Forelimb muscle (tissue), 1 donor: ENCODE measurements at places on chromosomes 3 and 15. TPM values are rescaled to one million over a fixed set of nuclear protein-coding genes. Genes with fewer than 3 reads are reported as not detected.

DNA sequence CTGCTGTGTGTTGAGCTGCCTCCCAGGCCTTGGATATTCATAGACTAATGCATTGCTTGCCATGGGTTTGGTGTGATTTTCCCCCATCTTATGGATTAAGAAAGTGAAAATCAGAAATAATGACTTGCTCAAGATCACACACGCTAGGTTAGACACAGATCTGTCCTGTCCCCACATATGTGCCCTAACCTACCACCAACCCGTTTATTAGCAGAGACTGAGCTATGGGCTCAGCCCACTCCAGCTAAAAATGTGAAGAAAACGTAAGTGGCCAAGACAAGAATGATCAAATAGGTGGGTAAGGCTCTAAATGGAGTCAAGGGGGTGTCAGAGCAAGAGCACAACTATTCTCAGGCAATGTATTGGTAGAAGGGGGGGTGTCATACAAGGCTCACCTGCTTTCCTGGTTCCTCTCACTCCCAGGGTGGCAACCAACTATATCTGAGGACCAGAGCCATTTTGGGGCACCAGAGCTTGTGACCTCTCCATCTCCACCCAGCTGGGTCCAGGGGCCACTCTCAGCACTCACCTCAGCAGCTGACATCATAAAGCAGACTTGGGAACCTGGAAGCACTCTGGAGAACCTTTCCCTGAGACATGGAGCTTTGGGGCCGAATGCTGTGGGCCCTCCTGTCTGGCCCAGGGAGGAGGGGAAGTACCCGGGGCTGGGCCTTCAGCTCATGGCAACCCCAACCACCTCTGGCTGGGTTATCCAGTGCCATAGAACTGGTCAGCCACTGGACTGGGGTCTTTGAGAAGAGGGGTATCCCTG, 1.4 kb downstream of the HEMK1 start:
- no peak for DNase-seq

Gene SYNPR
- polyA plus RNA-seq: not detected

Gene CTXND1
- 0.90 TPM for polyA plus RNA-seq

DNA sequence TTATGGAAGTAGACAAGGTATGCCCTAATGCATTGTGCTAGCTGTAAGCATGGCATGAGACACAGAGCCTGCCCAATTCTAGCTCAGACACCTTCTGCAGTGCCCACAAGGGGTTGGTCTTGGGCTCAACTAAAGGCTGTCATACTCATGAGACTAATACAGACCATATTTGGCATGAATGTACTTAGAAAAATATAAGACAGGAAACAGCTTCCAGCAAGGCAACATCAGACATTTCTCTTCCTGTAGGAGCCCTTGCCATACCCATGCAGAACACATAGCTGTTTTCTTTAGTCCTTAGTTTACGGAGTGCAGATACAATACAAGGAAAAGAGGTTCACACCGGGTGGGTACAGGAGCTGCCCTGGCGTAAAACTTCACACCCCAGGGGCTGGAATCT, 30.5 kb upstream of the NR1I2 start:
- no peak for DNase-seq

- DNase-seq: no peak
Observed at GRCh38 chr3:170725285-170725731, 139.4 kb upstream of the SLC7A14 start.
